ENCODE measurements at places on chromosomes 3 and 15.

DNA sequence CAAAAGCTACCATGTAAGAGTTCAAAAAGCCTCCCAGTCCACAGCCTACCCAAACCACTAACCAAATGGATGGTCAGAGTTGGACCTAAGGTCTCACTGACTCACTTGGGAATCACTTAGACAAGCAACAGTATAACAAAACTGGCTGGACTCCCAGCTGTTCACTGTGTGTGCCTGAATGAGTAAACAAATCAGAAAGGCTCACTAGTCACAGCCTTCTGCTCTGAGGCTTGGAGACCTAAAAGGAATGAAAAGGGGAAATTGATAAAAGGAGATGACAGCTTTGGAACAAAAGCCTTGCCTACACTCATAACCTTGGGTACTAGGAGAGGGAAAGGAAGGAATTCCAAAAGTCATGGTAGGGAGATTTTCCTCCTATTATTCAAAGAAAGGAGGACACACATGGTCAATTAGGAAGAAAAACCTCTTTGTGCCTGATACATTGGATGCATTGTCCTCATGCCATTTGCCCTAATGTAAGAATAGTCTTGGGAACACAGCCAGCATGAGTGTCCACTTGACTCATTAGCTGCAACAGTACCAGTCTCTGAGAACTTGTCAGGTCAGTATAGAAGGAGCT, 92.3 kb downstream of the FRMD5 start:
- no peak for DNase-seq

GRCh38 chr3:42027571-42027970, 63.6 kb upstream of the TRAK1 start:
- DNase-seq, result no peak

GRCh38 chr15:88894819-88895767, at the start of gene HAPLN3:
HAPLN3 (minus strand) TSS chr15:88895544; CDS start chr15:88887298, 8,246 bp downstream.
- DNase-seq, result peak; percentile 65

- no peak for DNase-seq
Observed at GRCh38 chr3:10319251-10319650, 1.7 kb downstream of the SEC13 start.

DNA sequence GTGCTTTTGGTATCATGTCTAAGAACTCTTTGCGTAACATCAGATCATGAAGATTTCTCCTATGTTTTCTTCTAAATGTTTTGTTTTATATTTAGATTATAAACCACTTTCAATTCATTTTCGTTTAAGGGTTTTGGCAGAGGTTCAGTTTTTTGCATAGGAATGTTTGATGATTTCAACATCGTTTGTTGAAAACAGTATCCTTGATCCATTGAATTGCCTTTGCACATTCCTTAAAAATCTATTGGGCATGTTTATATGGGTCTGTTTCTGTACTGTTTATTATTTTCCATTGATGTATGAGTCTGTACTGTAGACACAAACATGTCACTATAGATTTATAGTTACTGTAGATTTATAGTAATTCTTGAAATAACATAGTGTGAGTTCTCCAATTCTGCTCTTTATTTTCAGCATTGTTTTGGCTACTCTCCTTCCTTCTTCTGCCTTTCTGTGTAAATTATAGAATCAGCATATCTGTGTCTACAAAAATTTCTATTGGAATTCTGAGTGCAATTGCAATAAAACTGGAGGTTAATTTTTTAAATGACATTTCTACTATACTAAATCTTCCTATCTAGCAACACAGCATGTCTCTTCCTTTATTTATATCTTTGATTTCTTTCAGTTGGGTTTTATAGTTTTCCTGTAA, 374.0 kb downstream of the SV2B start:
- no peak for DNase-seq

- no peak for DNase-seq
Observed at GRCh38 chr15:85324202-85324601, 56.2 kb upstream of the AKAP13 start.

DNA sequence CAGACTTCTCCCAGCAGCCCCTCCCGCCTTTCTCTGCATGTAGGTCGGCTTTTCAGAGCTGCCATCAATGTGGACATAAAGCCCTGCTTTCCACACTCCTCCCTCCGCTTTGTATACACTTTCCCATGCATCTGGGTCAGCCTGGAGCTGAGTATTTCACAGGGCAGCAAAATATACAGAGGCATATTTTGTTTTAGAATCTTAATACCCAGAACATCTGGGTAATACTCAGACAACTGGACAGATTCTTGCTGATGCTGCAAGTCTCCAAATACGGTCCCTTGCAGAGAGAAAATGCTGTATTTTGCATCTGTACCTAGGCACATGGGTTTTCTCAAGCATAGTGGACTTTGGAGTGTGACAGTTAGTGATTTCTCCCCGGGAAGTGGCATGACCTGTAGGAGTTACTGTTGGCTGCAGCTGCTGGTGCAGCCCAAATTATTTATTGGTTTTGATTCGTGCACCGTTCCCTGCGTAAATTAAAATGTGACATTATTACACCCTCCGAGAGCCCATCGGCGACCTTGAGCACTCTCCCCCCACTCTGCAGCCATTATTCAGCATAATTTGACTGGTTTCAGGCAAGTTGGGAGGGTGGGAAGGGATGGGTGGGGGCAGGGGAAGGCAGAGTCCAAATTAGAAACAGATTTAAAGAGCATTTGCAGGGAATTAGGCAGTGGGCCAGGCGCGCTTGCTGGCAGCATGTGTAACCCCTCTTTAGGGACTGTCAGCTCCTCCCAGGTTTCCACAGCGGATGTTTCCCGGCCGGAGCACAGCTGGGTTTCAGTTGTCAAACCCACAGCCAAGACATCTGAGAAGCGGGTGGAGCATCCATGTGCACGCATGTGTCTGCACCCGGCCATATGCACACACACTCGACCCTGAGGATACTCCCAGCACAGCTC, 100.8 kb downstream of the CPN2 start:
- DNase-seq, result no peak

- DNase-seq, result peak; percentile 72
Observed at GRCh38 chr3:10286596-10287295, 6.0 kb downstream of the GHRL start.

DNA sequence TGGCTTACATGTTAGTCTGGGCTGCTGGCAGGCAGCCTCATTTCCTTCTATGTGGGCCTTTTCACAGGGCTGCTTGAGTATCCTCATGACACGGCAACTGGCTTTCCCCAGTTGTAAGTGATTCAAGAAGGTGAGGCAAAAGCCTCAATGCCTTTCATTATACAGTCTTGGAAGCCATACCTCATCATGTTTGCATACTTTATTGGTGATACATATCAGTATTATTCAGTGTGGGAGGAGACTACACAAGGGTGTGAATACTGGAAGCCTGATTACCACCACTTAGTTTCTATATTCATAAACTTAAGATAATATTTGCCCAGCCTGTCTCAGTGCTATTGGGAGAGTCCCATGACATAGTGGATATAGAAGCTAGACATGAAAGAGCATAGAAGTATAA, 346.8 kb downstream of the SOX2 start:
- no peak for DNase-seq

- no peak for DNase-seq
Observed at GRCh38 chr3:169052465-169053302, 610.8 kb downstream of the MECOM start.

DNA sequence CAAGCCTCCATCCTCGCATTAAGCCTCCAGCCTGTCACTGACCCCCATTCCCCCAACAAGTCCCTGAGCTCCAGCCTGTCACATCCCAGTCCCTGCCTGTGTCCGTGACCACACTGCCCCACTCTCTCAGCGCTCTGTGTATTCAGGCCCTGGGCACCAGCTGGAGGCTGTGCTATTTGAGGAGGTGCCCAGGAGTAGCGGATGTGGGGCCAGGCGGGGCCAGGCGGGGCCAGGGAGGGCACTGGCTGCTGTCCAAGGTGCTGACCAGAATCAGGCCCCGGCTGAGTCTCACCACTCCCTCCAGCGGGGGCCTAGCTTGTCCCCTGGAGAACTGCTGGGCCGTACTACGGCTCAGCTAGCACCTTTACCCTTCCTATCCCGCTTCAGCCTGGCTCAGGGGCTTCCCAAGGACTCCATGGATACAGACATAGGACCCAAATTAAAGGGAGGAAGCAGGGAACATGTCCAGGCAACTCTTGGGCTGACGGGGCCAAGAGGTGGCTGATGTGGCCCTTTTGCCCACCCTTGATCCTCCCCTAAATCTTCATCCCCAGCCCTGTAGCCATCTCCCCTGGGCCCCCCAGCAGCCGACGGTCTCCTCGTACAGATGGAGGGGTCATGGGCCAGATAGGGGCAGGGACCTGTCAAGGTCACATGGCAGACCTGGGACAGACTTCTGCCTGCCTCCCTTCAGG, 1.1 kb downstream of the HHATL start:
- DNase-seq, result peak; percentile 85

DNA sequence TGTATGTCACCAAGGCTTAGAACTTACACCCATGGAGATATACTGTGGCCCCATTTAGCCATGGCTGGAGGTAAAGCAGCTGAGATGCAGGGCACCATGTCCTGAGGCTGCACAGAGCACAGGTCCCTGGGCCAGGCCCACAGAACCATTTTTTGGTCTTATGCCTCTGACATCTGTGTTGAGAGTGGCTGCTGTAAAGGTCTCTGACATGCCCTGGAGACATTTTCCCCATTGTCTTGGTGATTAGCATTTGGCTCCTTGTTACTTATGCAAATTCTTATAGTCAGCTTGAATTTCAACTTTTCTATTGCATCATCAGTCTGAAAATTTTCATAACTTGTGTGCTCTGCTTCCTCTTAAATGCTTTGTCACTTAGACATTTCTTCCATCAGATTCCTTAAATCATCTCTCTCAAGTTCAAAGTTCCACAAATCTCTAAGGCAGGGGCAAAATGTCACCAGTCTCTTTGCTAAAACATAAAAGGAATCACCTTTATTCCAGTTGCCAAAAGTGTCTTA, 701.3 kb downstream of the EPHA3 start:
- no peak for DNase-seq

GRCh38 chr3:4504340-4505261, 11.5 kb downstream of the ITPR1 start:
- DNase-seq, result peak; percentile 87

DNA sequence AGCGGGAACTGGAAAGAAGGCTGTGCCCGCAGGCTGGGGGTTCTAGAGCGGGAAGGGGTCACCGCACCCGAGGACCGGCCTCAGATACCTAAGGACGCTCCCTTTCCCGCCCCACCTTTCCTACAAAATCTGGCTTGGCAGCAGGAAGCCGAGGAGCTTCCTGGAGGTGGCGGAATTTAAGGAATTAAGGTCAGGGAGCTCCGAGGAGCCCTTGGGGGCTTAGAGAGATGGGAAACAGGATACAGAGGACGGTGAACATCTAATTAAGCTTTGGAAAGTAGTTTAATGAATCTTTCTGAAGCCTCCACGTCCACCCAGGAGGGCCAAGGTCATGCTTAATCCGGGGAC, 507 bp upstream of the AP3B2 start:
- DNase-seq, result no peak

DNA sequence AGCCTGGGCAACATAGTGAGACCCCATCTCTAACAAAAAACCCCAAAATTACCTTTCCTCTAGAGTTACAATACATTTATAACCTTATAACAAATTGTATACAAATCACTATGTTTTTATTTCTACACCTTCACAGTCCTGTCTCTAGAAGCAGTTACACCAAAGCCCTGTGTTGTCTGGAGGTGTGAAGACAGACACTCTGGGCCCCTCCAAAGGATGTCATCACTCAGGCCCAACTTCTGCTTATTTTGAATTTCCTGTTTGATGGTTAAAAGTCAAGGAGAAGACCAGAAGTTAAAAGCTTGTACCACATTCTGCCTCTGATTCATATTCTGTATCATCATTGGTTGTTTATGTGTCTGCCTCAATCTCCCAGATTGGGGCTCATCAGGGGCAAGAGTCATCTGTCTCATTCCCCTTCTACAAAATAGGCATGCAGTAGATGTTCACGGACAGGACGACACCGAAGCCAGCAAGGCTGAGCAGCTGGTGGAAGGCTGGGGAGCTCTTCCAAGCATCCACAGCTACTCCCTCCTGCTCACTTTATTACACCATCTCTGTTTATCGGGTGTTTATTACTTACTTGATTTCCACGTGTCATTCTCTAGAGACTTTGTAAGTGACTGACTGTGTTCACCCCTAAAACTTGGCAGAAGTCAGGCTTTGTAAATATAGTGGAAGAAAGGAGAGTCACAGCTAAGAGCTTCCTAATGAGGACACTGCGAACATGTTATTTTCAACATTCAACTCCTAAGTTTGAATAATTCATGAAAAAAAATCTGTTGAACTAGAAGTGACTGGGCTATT, 136.8 kb upstream of the ANKRD28 start:
- peak; percentile 7 for DNase-seq

DNA sequence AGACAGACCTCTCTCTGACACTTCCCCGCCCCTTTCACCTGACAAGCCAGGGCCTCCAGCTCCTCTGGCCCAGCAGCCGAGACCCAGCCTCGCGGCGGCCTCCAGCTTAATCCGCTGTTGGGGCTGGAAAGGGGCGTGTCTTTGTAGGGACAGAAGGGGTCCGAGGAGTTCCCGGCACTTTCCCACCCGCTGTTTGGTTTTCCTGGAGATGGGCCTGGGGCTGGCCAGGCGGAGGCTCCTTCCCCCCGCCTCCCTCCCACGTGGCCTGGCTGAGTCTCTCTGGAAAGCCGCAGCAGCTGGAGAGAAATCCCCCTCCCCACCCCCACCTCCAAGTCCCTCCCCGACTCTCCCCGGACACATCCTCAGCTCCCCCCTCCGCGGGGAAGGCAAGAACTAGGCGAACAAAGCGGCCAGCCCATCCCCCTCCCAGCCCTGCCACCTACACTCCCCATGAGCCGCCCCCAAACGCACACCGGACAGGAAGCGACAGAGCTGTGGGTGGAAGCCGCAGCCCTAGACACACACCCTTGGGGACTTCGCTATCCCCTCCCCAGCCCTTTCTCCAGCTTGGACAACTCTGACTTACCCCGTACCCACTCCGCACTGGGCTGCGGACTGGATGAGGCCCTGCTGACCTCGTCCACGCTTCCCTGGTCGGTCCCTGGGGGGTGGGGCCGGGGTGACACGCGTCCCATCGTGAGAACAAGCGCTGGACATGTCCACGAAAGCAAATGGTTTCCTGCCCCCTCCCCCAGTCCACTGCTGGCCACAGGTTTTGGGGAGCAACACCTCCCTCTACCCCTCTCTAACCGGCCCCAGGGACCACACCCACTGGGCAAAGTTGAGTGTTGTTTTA, 1.2 kb downstream of the IGDCC4 start:
- peak; percentile 41 for DNase-seq

DNA sequence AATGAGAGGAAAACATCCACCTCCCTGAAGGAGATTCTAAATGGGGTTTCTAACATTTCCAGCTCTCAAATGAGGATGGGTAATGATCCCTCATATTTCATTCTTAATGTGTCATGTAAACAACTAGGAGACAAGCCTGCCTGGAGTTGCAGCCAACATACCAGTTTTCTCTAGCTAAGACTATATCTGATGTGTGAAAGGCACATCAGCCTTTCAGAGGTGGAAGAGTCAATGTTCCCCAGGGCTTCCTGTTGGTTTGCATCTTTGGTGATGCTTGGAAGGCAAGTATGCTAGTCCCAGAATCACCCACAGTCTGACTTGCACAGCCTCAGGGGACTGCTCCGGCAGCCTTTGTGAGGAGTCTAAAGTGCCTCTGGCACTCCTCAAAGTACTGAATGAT, 921.2 kb downstream of the SQOR start:
- no peak for DNase-seq

GRCh38 chr3:106376016-106376570, 507.3 kb upstream of the CBLB start:
- no peak for DNase-seq
